ENCODE measurements at places on chromosomes 3 and 15.

DNA sequence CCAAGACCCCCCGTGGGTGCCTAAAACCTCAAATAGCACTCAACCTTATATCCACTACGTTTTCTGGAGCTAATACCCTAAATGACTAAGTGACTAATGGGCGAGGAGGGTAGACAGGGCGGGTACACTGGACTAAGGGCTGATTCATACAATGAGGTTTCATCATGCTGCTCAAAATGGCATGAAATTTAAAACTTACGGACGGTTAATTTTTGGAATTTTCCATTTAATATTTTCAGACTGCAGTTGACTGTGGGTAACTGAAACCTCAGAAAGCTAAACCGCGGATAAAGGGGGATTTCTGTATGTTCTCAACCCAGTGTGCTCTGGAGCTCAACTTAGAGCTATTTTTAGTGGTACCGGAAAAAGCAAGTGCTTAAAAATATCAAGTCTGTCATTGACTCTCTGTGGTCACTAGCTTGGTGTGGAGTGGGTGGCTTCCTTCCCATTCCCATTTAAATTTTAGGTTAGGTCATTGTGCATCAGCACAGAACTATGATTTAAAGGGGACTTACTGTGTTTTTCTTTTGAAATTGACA is 72.9 kb downstream of the LRRC28 start:
- DNase-seq = no peak

- no peak for DNase-seq
These were observed 44.8 kb downstream of the DMXL2 start for GRCh38 chr15:51577636-51578304.

DNA sequence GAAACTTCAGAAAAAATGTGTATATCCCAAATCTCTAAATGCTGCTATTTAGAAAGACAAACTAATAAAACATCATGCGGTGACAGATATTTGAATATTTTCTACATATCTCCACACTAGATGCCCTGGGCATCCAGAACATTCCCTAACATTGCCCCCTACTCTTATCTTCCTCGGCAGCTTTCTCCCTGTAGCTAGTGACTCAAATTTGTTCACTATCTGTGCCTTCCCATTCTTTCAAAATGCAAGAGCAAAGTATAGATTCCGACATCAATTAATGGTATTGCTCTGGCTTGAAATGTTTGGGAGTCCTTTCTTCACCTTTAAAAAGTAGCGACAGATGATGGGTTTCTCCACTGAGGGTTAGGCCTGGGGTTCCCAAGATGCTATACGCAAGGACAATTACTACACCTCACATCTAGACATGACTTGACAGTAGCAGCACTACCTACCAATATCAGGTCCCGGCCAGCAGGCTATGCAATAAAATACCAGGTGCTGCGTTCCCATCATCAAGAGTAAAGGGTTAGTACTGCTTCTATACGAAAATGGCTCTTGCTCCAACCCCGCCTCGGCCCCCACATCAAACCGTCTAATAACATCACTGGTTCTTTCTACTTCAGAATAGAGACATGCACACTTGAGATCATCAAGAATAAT is 631 bp downstream of the UBR1 start:
- no peak for DNase-seq

DNA sequence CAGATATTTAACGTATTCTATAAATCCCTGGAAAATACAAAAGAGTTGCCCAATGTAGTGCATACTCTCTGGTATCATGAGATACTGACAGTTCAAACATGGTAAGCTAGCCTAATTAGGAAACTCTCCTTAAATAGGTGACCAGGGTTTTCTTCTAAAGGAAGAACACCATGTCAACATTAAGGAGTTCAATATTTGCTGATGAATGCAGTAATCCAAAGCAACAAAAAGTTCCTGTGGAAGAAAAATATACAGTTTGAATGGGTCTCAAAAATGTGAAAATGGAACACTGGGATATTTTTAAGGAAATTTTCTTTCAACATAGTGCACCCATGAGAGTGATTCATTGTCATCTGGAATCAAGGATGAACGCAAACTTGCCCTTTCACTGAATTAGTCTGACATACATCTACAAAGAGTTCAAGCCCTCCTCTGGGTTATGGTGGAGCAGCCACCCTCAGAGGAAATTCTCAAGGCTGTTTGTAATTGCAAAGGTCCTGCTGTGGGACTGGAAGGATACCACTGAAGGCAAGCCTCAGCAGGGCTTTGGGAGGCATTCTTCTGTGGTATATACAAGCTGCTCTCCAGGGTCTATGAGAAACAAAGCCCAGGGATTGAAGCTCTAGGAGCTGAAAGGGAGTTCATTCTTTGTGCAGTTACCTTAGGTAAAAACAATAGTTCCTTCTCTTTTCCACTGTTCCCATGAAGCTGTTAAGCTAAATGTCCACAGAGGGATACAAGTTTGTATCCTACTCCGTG is 700.3 kb downstream of the TUSC7 start:
- no peak for DNase-seq

GRCh38 chr15:60883691-60884640 is 345.1 kb downstream of the RORA start:
- DNase-seq = no peak

- peak; percentile 36 for DNase-seq
These were observed 58.2 kb upstream of the ARRDC4 start for GRCh38 chr15:97902140-97902780.

DNA sequence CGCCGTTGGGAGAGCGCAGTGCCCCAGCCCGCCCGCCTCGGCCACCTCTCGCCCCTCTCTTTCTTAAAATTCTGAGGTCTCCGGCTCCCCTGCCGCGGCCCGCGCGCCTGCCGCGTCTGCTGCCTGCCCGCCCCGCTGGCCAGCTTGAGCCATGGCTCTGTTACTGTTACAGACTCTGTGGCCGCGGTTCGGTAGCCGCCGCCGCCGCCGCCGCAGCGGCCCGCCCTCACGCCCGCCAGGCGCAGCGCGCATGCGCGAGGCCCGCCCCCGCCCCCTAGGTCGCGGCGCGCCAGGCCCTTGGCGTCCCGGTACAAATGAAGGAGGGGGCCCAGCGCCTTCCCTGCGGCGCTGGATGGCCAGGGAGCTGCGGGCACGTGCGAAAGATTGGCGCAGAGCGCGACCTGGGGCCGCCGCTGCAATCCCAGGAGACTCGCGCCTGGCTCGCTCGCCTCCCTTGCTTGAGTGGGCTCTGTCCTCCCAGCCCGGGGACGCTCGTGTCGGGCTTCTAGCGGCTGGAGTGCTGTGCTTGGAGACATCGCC is at the start of gene ONECUT1:
TSS of gene ONECUT1 (minus strand) at position 168 of the 540 bp plus-strand sequence. CDS start 452 bp downstream, outside the sequence.
- no peak for DNase-seq

DNA sequence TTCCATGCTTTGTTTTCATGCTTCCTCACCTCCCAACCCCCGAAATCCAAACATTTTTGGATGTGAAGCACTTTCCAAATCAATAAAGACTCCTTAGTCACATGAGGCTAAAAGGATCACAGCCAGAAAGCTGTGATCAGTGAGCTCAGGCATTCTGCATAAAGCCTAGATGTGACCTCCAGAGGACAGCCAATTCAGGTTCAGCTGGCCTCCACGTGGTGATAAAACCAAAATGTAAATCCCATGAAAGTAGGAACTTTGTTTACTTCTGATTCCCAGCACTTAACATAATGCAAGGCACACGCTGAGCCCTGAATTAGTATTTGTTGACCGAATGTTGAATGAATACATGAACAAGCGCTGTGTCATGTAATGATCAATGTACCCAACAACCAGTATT is 249.5 kb upstream of the EOMES start:
- no peak for DNase-seq

All from fibroblast of skin of left quadriceps (primary cell).